Activated naive CD4-positive, alpha-beta T cell treated with anti-CD3 and anti-CD28 coated beads, Interleukin-2, amount 50 U/mL, for 16 hours (primary cell): ENCODE measurements at places on chromosomes 1 and 21.

DNA sequence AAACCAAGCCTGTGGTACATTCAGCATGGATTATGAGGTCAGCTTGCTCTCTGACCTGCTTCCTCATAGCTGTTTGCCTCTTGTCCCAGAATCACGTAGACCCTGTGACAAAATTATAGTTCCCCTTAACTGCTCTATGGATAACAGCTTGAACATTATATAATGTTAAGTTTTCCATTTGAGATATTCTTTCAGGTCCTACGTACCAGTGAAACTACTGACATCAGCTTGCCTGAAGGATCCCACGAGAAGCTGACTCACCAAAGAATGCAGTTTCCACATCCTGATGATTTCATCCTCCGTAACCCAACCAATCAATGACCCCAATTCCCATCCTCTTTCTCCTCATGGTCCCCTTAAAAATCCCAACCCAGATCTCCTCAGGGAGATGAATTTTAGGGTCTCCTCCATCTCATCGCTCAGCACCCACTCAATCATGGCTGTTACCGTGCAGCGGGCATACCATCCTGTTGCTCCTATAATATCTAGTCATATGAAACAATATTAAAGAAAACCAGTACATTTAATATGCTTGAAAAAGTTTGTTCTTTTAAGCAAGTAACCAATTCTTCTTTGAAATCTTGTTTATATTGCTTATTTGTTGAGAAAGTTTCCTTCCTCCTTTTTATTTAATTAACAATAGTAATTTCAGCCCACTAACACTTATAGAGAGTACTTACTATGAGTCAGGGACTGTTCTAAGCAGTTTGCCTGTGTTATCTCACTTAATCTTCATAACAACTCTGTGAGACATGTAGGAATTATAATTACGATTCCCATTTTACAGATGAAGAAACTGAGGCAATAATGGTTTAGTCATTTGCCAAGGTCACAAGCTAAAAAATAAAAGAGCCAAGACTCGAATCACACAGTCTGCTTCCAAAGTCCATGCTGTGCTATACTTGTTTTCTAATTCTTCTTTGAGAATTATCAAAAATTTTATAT is 27.4 kb downstream of the CHML start:
- DNase-seq: no peak

DNA sequence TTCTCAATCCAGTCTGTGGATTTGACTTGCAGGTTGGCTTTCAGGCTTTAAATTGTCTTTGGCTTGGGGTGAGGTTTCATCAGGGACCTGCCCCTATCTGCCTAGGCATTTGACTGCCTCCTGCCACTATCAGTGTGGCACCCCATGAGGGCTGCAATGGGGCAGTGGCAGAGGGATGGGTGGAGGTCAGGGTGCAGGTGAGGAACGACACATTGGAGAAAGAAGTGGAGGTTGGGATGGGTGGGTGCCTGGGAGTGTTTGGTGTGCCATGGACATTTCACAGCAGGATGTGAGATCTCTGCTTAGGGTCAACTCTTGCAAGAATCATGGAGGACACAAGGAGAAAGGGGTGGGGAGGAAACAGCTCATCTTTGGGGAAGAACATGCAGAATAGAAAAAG is 625.1 kb downstream of the PTPRU start:
- no peak for DNase-seq

DNA sequence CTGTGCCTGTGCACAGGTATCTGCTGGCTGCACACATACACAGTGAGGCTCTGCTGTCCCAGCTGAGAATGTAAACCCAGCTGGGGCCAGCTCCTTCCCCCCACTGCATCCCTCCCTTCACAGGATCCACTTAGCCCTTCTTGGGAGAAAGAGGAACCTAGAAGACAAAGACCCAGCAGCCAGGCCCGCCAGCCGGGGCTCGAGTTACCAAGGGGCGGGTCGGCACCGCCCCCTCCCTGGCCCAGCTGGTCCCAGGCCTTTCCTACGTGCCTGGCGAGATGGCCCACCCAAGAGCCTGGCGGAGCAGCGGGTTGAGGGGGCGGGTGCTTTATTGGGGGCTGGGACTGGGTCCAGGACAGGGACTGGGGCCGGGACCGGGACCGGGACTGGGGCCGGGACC is 2.1 kb downstream of the SH3BGRL3 start:
- no peak for DNase-seq

- no peak for DNase-seq
Observed at GRCh38 chr1:78475888-78476610, 14.7 kb upstream of the PTGFR start.

DNA sequence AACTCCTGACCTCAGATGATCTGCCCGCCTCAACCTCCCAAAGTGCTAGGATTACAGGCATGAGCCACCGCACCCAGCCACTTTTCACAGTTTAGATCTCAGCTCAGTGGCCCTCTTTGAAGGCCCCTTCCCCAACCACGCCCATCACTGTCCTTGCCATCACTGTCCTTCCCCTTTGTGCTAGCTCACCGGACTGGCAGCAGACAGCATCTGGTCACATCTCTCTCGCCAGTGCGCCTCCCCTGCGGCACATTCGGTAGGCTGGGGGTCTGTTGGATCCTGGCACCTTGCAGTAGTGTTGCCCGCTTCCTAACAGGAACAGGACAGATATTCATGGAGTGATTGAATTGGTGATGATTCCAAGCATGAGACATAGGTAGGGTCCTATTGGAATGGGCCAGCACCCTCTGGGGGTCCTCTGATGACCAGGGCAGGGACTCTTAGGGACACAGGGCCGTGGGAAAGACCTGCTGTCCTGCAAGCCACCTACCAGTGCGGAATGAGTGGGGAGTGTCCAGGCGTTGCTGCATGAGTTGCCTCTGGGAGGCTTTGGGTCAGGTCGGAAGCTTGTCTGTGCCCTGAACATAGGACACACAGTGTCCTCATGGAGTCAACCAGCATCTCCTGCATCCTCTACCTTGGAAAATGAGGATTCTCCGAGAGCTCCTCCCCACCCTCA is 178.8 kb upstream of the VAMP3 start:
- DNase-seq: no peak

DNA sequence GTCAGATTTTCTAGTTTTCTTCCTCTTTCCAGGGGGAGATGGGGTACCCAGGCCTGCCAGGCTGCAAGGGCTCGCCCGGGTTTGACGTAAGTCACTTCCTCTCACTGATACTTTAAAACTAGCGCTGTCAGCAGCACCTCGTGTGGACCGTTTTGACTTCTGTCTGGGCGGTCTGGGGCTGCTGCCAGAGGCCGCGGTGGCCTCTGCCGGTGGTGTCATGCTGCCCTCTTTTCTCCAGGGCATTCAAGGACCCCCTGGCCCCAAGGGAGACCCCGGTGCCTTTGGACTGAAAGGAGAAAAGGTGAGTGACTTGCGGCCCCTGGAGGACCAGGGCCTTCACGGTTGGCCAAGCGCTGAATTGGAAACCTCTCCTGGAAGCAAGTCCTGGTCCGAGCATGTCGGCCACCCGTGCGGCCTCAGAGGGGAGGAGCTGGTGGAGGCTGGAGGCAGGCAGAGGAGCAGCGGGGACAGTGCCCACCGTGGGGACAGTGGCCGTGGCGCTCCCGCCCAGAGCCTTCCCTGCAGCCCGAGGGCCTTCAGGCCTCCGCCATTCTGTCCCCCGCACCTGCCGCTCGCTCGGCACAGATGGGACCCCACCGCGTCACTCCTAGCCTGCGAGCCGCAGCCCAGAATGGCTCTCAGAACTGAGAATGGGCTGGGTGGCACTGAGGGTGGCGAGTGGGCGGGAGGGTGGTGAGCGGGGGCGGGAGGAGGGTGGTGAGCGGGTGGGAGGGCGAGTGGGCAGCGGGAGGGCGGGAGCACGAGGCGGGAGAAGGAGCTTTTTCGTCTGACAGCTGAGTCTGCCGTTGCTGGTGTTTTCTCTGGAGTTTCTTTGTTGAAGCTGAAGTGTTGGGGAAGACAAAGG is 9.4 kb downstream of the COL6A1 start:
- DNase-seq: peak; percentile 8

DNA sequence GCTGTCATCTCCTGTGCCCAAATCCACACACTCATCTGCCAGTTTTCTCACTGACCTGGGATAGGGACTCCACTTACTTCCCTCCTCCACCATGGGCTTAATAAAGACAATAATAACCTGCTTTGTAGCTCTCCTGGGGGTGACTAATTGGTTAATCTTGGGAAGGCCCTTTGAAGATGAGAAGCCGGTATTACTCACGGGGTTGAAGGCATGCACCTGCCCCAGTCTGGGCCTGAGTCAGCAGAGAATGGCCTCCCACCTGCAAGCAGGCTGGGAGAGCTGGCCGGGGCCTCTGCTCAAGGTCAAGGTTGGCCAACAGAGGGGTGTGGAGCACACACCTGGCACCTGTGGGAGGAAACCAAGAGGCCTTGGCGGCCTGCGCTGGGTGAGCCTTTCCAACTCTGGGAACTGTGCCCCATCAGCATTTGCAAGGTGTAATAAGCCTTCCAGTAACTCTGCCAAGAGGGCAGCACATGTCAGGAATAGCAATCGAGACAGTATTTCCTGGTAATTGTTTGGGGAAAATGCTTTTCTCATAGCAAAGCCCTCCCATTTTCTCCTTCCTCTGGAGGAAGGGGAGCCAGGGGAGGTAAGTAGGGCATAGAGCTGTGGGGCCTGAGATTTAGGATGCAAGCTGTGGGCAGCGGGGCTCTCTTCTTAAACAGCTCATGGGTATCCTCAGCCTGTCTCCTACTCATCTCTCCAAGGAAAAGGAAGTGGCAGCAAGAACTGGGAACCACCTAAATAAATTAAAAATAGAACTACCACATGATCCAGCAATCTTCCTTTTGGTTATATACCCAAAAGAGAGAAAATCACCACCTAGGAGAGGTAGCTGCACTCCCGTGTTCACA is 49.0 kb downstream of the TOMM20 start:
- no peak for DNase-seq

- no peak for DNase-seq
Observed at GRCh38 chr1:179058487-179059483, 23.1 kb upstream of the TOR3A start.

DNA sequence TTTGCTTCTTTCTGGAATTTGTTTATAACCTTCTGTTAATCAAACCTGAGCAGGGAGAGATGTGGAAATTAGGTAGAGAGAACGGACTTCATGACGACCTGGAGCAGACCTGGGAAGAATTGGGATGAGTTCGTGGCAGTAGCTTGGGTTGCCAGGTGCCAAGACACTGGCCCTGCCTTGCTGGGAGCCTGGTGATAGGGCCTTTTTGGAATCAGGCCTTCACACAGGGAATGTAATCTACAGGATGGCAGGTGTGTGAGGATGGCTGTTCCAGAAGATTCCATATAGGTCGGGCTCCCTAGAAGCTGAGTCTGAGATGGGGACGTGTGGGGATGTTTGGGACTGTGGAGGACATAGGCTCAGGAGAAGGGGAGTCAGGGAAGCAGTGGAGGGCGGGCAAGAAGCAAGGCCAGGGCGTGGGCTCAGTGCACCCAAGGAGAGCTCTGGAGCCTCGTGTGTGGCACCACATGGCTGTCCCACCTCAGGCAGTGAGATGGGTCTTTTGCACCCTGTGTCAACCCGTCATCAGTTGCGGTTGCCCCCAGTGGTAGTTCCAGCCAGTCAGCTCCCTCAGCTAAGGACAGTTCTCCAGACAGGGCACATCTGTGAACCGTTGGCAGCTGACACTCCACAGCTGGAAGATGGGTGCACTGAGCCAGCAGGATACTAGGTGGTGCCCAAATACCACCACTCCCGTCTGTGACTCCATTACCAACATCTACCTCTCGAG is 395.9 kb downstream of the MATN1 start:
- no peak for DNase-seq

GRCh38 chr1:58722414-58722813 is 22.6 kb upstream of the MYSM1 start:
- DNase-seq: no peak

GRCh38 chr1:62295921-62296491 is 23.2 kb downstream of the KANK4 start:
- DNase-seq: no peak

DNA sequence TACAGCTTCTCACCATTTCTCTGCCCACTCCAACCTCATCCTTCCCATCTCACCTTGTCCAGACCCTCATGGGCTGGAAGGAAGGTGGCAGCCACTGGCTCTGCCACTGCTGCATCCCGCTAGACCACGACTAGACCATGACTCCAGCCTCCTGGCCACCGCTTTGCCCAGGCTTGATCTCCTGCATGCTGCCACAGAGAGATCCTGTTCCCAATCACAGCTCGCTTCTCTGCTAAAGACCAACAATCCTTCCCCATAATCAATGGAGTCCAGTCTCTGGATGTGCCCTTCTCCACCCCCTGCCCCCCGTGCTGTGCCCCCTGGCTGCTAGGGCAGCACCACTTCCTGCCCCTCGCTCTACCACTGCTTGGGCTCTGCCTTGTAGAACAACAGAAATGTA is 64.9 kb upstream of the DMRTB1 start:
- no peak for DNase-seq

GRCh38 chr1:42777852-42778251 is 6.9 kb upstream of the TMEM269 start:
- DNase-seq: no peak

DNA sequence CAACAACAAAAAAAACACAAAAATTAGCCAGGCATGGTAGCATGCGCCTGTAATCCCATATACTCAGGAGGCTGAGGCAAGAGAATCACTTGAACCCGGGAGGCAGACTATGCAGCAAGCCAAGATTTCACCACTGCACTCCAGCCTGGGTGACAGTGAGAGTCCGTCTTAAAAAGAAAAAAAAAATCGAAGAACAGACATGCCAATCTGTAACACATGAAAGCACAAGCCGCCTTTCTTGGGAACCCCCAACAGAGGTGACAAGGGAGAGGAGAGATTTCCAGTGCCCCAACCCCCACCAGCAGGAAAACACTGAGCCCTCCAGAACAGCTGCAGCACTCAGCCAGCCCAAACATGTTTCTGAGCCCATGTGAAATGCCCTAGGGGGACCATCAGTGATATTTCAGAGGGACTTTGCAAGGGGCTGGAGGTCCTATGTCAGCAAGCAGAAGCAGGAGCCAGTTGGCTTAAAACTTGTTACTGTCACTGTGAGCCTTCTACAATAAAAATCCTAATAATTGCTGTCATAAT is 14.2 kb upstream of the EFNA1 start:
- DNase-seq: no peak

GRCh38 chr1:18512883-18513282 is 32.2 kb downstream of the KLHDC7A start:
- no peak for DNase-seq

DNA sequence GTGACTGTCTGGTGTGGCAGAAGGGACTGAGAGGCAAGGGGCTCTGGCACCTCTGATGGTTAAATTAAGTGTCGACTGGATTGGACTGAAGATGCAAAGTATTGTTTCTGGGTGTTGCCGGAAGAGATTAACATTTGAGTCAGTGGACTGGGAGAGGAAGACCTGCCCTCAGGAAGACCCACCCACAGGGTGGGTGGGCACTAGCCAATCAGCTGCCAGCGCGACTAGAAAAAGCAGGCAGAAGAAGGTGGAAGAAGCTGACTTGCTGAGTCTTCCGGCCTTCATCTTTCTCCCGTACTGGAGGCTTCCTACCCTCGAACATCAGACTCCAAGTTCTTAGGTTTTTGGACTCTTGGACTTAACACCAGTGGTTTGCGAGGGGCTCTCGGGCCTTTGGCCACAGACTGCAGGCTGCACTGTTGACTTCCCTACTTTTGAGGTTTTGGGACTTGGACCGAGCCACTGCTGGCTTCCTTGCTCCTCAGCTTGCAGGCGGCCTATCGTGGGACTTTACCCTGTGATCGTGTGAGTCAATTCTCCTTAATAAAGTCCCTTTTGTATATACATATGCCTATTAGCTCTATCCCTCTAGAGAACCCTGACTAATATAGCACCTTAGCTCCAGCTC is 79.6 kb downstream of the KAZN start:
- DNase-seq: no peak
